Activated B cell treated with CpG ODN at 0.5 μM for 24 hours (primary cell): ENCODE measurements at places on chromosomes 3 and 15.

GRCh38 chr3:60056404-60056803 is 1006.6 kb upstream of the CFAP20DC start:
- DNase-seq = no peak

DNA sequence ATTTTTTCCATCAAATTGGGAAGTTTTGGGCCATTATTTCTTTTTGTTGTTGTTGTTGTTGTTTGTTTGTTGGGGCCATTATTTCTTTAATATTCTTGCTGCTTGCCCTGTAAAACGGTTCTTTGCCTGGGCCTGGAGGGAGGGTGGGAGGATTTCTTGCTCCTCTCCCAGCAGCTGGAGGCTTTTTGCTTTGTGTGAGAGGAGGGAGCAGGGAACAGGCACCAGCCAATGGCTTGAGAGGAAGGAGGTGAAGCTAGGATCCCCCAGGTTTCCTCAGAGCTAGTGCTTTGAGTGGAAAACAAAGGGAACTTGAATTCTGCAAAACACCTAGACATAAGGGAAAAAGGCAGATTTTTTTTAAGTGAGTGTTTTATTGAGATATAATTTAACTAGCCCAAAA is 61.2 kb upstream of the DNAJC19 start:
- no peak for DNase-seq

DNA sequence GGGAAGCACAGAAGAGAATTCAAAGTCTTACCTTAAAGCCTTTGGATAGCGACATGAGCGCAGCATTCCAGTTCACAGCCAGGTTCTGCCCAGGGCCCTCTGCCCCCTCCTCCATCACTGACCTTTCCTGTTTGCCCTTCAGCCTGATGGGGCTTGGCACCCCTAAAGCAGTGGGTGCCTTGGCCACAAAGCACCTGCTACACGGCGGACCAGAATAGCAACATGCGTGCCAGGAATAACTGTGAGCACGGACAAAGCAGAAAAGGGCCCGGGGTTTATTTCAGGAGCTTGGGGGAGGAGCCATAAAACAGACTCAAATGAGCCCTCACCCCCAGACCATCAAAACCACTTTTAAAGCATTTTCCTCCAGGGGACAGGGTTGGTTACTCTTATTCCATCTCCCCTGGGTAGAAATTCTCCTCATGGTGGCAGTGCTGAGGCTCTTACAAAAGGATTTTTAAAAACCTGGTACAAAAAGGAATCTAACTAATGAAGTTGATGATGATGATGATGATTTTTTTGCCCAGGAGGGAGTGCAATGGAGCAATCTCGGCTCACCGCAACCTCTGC is 135.4 kb downstream of the KLF13 start:
- DNase-seq = no peak

- peak; percentile 88 for DNase-seq
Observed at GRCh38 chr15:40323239-40323952, at the start of gene INAFM2. Gene INAFM2 (plus strand): TSS chr15:40323692. CDS start chr15:40324056, 364 bp downstream.

DNA sequence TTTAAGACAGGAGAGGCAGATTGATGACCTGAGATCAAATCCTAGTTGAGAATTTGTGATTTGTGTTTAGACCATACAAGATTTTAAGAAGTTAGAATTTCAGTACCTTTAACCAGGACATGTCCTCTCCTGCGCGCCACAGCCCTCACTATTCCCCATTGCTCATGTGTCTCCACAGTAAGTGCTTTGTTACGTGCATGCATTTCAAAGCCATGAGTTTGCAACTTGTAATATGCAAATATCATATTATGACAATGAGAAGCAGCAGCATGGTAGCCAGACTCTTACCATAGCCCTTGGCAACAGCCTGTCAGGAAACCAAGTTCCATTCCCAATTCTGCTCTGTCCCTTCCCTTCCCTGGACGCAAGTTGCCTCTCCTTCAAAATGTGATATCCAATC is 73.3 kb upstream of the ATP13A5 start:
- DNase-seq = no peak

GRCh38 chr3:148083526-148084182 is 614.0 kb upstream of the AGTR1 start:
- DNase-seq = no peak

- no peak for DNase-seq
Observed at GRCh38 chr15:43187544-43188155, 2.4 kb downstream of the CCNDBP1 start.

DNA sequence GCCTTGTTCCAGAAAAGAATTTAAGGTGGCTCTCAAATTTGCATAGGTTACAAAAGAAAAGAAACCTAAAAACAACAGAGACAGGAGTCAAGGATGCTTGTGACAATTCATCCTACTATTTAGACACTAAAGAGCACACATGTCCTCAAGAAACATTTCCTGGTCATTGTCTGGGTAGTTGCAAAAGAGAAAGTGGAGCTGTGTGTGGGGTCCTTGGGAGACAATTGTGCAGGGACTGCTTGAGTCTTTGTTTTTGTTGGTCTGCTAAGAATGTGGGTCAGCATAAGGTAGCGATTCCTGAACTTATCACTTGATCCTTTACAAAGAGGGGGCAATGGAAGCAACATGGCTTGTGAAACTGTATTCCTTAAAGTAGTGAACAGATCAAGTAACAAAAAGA is 185.3 kb downstream of the KCNAB1 start:
- no peak for DNase-seq

GRCh38 chr15:100930306-100930848 is 11.2 kb downstream of the LRRK1 start:
- no peak for DNase-seq

DNA sequence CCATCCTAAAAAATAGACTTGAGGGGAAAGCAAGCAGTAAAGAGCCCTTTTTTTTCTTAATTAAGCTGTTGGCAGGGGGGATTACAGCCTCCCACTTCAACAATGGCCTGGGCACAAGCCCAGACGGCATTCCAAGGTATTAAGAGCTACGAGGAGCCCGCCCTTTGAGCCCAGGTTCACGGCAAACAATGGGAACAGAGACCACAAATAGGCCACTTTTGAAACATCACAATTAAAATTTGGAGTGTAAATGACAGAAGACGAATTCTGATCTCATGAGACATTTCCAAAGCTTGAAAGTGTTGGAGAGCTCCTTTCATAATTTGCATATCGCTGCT is 8.9 kb downstream of the CHSY1 start:
- no peak for DNase-seq

DNA sequence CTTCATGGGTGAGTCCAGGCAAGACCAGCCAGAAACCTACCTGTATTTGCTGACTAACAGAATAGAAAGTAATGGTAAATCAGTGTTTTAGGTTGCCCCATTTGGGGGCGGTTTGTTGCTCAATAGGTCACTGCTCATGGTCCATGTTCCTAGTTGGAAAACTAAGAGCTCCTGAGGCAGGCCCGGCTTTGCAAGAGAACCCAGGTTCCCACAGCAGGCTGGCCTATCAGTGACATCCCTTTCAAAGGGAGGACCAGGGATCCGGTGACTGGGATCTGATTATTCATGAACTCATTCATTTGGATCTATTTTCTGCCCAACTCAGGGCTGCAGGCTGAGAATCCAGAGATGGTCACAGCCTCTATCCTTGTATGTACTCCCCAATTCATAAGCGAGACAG is 163.9 kb downstream of the WNT7A start:
- DNase-seq = no peak

DNA sequence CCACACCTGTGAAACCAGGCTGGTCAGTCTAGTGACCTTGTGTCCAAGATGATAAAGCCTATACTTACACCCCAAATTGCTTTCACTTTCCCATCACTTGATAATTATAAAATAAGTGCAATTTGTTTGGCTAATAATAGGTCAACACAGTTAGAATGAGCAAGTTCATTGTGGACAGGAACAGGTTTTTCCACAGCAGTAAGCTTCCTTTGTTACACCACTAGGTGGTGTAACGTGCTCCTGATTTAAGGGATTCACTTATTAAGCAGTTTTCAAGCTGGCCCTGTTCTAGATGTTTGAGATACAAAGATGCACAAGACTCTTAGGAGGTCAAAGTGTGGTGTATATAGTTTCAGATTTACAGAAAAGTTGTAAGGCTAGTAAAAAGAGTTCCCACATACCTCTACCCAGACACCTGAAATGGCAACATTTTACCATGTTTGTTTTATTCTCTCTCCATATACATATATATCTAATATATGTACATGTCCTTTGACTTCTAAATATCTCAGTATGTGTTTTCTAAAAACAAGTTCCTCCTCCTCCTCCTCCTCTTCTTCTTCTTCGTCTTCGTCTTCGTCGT is 6.8 kb upstream of the MFSD1 start:
- no peak for DNase-seq

- no peak for DNase-seq
Observed at GRCh38 chr3:36443028-36443686, 62.9 kb downstream of the STAC start.

DNA sequence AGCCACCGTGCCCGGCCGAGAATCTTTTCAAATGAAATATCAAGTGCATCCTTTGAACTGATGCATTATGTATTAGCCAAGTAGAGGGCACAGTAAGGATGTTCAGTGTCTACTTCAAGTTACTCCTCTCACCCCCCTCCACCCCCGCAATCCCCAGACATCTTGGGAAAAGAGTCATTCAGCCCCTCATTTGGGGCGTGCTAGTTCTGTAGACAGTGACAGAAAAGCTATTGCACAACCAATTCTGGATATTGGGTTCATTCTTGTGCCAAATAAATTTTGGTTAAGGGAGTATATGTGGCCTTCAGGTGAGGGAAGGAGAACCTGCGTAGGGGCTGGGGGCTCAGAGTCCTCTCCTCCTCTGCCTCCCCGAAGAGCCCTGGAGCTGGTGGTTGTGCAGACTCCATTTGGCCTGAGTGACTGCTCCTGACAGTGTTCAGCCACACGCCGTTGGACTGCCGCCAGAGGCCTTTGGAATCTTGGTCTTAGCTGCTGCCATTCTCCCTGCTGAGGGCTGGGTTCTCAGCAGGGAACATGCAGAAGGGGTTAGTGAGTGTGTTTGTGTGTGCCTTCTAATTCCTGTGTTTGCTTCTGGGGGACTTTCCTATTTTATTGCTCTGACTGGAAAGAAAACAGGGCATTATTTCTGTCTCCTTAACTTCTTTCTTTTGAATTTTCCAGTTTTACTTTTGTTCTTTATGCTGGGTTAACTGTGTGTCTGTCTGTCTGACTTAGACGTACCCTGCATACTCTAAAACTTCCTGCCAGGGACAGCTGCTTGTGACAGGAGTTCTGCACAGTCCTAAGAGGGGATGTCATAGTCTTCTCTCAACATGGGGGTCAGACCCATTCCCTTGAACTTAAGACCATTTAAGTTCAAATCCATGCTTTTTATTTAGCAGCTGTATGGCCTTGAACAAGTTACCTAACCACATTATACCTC is 21.0 kb downstream of the RARB start:
- no peak for DNase-seq

DNA sequence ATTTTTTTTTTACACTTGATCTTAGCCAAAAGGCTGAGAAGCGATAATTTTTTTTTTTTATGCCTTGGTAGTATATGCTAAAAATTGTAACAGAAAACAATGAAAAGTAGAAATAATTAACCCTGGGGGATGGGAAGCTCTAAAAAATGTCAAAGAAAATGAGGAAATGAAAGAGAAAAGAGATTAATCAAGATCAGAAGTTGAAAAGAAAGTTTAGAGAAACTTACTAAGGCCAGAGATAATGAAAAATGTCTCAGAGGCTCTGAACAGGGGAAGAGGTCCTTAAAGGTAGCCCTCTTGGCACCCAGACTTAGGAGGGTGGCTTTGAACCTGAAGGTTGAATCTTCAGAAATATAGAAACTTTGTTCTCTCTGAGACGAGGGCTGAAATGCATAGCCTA is 58.6 kb upstream of the ZBED2 start:
- no peak for DNase-seq
